Astrocyte of the hippocampus (primary cell): ENCODE measurements at places on chromosomes 12 and 14.

DNA sequence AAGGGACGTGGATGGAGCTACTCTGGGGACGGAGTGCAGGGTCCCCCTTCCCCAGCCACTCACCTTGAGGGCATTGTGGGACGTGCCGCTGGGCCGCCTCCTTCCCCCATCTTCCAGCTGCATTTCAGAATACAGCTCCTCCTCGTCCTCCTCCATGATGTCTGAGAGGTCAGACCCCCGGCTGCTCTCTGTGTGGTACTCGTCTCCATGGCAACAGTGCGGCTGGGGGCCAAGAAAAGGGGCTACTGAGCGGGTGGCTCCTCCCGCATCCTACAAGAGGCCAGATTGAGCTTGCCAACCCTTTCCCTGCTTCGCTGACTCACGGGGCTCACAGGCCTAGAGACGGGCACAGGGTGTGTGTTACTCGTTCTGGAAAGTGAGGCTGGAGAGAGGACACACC is 90.4 kb downstream of the PIWIL1 start:
- no peak for DNase-seq

- DNase-seq, result peak; percentile 32
Measured at GRCh38 chr12:49482095-49483051, 56.5 kb upstream of the KCNH3 start.

GRCh38 chr14:55568618-55569017 is 11.4 kb upstream of the KTN1 start:
- no peak for DNase-seq

DNA sequence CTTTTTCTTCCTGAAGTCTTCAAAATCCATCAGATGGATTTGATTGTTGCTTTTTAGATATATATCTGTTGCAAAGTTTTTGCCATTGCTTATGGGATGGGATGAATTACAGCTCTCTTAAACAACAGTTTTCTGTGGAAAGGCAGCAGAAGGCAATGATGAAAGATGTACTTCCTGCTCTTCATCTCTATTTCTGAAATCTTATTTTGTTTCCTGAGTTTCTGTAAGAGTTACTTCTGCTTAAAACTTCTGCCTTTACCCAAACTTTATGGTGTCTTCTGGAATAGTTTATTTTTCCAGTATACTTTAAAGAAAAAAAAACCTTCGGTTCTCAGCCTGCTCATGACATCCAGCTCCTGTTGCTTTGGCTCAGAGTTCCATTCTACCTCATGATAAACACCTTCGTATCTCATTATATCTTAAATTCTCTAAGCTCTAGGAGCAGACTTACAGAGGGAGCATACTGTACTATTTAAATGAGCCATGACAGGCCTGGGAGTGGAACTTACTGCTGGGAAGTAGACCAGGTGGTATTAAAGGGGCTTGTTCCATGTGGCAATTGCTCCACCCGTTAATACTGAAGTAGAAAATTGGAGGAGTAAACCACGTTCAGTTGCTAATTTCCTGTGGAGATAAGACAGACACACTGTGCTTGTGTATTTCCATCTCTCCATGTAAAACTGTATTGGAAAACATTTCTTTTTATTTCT is 288.4 kb downstream of the FBXL14 start:
- no peak for DNase-seq

- peak; percentile 23 for DNase-seq
Measured at GRCh38 chr12:132450418-132451171, 39.4 kb upstream of the FBRSL1 start.

- no peak for DNase-seq
Measured at GRCh38 chr12:14951851-14952250, 9.6 kb downstream of the ARHGDIB start.

GRCh38 chr12:112932485-112933128 is 5.7 kb upstream of the OAS3 start:
- DNase-seq, result no peak

DNA sequence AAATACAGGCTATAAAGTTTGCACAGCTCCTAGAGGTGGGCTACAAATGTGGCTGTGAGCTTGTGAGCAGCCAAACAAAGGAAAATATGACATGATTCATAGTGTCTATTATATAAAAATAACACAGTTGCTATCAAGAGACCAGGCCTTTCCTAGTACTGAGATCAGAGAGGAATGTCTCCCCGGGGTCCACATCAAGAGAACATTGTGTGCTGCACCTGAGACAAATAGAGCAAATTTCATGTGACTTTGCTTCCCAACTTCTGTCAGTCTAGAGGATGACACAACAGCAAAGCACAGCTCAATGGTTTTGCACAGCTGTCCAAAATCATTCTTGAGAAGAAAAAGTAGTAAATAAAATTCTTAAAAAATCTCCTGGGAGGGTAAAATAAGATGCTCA is 297.5 kb upstream of the PRKD1 start:
- no peak for DNase-seq

DNA sequence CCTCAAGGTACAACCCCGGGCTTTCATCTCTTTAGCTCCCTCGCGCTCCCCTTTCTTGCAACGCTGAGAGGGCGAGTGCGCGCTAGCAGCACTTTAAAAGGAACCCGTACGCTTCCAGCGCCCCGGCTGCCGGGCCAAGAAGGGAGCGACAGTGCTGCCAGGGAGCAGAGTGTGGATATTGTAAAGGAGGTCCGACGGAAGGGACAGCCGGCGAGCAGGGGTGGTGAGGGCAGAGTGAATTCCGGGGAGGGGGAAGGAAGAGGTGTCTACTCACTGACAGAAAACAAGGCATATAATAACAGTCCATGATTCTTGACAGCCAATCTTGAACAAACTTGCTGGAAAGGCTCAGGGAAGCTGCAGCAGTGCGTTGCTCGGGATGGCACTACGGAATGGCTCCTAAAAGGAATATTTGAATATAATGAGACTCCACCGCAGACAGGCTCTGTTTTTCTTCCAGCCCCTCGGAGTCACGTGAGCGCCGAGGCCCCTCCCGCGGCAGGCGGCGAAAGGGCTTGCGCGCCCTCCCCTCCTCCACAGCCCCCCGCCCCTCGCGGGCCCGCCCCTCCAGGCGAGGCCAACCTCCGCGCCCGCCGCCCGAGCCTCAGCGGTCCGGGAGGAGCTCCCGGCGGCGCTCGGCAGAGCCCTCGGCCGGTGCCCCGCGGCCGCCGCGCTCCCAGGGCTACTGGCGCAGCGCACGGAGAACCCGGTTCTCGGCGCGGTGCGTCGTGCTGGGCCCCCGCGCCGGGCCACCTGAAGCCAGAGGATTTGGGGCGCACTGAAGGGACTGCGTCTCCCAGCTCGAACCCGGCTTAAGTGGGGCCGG is 3.4 kb downstream of the BMP4 start:
- peak; percentile 95 for DNase-seq

GRCh38 chr12:128138125-128138524 is 128.8 kb upstream of the TMEM132C start:
- DNase-seq, result no peak

- DNase-seq, result no peak
Measured at GRCh38 chr14:45332360-45332988, 79.5 kb upstream of the MIS18BP1 start.

GRCh38 chr12:34373926-34374325 is 351.6 kb downstream of the ALG10 start:
- DNase-seq, result no peak

DNA sequence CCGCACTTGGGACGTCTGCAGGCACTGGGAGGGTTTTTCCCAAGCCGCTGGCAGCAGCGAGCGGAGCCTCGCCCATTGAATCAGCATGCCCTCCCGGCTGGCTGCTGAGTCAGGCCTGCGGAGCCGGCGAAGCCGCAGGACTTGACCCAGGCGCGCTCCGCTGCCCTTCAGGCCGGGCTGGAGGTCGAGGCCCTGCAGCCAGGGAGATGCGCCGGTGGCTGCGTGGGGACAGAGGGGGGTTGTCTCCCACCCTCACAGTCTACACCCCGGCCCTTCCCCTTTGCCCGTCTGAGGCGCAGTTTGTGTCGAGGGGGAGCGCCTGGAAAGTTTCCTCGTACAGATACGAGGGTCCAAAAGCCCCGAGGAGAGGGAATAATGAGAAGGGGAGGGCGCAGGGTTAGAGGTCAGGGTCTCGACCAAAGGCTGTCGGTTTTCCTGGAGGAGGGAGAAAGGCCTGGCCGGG is 759 bp upstream of the KLC1 start:
- DNase-seq, result peak; percentile 91

DNA sequence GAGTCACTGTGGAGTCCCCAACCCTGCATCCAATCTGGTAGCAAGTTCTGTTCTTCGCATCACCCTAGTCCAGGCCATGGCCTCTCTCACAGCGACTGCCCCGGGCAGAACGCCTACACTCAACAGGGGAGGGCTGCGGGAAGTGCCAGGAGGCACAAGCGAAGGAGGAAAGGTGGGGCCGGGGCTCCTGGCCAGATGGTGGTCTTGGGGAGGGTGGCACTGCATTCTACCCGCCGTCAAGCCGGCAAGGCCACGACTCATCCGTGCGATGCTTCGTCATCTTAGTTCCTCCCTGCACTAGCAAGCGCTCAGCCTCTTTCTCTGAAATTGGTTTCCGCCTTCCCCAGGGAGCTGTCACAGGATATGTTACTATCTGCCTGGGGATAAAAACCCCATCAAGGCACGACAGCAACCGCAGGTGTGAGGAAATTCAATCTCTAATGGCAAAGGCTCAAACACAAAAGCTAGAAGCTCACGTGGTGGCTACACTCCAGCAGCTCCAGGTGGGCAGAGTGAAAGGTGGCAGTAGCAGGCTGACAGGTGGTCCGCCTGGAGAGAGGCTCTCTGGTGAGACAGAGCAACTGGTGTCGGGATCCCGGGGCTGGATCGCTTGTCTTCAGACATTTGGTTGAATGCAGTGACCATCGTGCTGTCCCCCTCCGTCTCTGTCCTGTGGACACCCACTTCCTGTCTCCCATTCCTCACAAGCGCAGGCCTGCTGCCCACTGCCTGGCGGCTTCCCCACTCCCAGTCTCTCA is 34.1 kb downstream of the ACADS start:
- no peak for DNase-seq

GRCh38 chr12:91630083-91630482 is 447.5 kb upstream of the DCN start:
- DNase-seq, result no peak

DNA sequence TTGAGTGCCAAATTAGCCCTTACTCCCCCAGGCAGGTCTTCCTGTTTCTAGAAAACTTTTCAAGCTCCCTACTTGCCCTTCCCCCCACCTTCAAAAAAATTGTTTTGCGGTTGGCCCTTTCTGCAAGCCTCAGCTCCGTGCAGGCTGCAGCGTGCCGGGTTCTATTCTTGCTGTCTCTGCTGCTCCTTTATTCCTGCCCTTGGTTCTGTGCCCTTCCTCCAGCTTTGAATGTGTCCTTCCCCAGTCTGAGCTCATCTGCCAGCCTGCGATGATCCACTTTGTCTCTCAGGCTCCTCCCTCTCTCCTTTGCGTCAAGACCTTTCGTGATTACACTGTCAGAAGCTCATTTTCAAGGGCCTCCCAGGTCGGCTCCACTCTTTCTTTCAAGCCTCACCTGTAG is 98.6 kb downstream of the IRF2BPL start:
- no peak for DNase-seq

- no peak for DNase-seq
Measured at GRCh38 chr14:93799989-93800921, 12.0 kb upstream of the PRIMA1 start.

GRCh38 chr12:30700216-30700900 is 4.7 kb upstream of the IPO8 start:
- DNase-seq, result no peak

GRCh38 chr12:62409068-62409467 is 57.6 kb upstream of the MON2 start:
- no peak for DNase-seq

- DNase-seq, result peak; percentile 58
Measured at GRCh38 chr14:78933948-78934524, 763.9 kb downstream of the NRXN3 start.

- DNase-seq, result no peak
Measured at GRCh38 chr12:30823156-30823699, 68.5 kb upstream of the CAPRIN2 start.

GRCh38 chr14:93025055-93025454 is 90.7 kb downstream of the ITPK1 start:
- DNase-seq, result no peak

DNA sequence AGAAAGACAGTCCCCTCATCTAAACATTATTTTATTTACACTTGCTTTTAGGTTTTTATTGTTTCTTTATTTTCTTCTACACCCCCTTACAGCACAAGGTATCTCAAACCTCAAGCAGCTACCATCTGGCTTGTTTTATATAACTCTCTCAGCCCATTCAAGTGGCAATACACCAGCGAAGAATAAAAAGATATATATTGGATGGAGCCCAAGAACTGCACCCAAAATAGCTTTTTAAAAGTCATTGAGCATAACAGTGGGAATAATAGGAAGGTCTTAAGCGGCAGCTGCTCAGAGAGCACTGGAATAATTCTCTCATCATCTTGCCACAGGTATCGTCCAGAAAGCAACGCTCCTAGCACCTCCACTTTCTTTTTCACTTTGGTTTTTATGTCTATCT is 322.5 kb downstream of the SYT1 start:
- DNase-seq, result no peak

GRCh38 chr12:96354326-96354725 is 45.9 kb downstream of the CDK17 start:
- no peak for DNase-seq

GRCh38 chr12:105204127-105204526 is 31.8 kb downstream of the APPL2 start:
- no peak for DNase-seq

- DNase-seq, result no peak
Measured at GRCh38 chr14:70082394-70082793, 106.4 kb downstream of the SLC8A3 start.

- peak; percentile 48 for DNase-seq
Measured at GRCh38 chr12:124386059-124386458, 91.2 kb downstream of the RFLNA start.

GRCh38 chr12:77019920-77020319 is 45.4 kb downstream of the E2F7 start:
- no peak for DNase-seq

- DNase-seq, result no peak
Measured at GRCh38 chr14:50057331-50057730, 59.0 kb downstream of the VCPKMT start.

- DNase-seq, result peak; percentile 74
Measured at GRCh38 chr12:95790033-95790916, at the start of gene NTN4. NTN4 (minus strand) TSS chr12:95790764; CDS start chr12:95790309, 455 bp downstream.

DNA sequence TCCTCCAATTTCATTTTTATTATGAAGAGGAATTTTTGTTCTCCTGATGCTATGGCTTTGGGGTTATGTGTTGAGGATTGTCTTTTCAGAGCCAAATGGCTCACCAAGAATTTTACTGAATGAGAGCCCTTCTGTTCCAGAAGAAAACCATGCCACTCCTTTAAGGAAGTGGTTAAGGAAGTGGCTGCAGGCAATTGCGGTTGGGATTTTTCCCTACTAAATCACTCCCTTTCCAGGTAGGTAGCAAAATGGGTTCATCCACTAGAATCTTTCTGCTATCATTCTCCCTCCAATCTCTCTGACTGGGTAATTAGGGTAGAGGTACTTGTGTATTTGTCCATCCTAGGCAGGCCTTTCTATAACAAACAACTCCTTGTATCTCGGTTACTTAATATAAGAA is 163.1 kb downstream of the TTC8 start:
- no peak for DNase-seq

GRCh38 chr14:51053157-51053556 is 41.7 kb downstream of the TRIM9 start:
- DNase-seq, result no peak

DNA sequence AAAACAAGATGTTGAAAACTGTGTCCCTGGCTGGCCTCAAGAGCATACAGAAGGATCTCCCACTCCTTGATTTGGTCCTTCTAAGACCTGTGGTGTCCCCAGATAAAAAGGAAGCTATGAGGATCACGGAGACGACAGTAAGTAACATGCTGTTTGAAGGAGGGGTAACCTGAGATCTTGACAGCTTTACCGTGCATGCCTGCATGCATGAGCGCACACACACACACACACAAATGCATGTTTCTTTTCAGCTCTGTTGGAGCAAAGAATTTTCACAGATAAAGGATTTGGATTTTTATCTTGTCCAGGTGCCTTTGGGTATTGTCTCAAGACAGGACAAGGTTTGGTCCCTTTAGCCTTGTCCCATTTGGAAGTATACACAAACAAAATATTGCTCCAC is 411.6 kb upstream of the CCDC196 start:
- DNase-seq, result no peak
